Fibroblast of skin of back (primary cell): ENCODE measurements at places on chromosomes 11 and 22.

DNA sequence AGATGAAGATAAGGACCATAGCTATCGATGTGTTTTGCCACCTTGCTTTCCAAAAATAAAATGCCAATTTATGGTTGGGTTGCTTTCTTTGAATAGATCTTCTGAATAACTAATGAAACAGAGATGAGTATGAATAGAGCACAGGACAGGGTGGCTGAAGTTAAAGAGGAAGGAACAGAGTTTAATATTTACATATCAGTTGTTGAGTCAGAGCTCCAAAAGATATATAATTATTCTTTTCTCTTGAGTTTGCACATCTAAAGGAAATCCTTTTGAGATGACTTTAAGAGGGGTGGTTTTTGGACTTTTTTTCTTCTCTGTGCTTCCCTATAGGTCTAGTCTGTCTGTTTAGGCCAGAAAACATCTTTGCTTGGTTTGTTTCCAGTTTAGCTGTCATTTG, 115.2 kb downstream of the DDX10 start:
- DNase-seq: peak; percentile 9

DNA sequence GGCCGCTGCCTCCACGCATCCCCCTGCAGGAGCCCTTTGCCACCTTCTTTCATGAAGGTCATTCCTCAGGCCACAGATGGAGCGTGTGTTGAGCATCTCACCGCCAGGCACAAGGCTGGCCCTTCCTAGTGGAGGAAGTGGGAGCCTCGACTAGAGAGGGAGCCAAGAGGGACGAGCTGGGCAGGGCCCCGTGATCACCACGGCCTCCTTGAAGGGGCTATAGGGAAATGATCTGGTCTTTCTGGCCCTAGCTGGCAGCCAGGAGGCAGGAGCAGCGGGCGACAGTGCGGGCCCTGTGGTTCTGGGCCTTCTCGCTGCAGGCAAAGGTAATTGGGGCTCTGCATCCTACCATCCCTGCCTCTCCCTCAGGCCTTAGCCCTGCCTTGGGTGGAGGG, 49.1 kb downstream of the PISD start:
- no peak for DNase-seq

- DNase-seq: no peak
Measured at GRCh38 chr11:47106798-47107411, 69.8 kb downstream of the ARFGAP2 start.

- DNase-seq: peak; percentile 44
Measured at GRCh38 chr22:38040953-38041759, 16.0 kb upstream of the PICK1 start.

- peak; percentile 36 for DNase-seq
Measured at GRCh38 chr22:34800260-34800980, 265.5 kb upstream of the ISX start.

DNA sequence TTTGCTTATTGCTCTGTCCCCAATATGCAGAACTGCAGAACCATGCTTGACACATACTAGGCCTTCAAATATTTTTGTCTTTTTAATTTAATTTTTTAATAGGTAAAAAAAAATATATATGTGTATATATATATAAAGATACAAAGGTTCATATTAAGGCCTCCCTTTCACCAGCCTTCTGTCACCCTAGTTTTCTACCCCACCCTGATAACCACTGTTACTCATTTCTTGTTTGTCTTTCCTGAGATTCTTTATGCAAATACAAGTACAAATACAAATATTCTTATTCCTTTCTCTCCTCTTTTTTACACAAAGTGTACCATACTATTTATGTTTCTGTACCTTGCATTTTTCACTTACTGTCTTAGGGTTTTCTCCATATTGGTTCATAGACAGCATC, 43.0 kb downstream of the UVRAG start:
- DNase-seq: no peak

DNA sequence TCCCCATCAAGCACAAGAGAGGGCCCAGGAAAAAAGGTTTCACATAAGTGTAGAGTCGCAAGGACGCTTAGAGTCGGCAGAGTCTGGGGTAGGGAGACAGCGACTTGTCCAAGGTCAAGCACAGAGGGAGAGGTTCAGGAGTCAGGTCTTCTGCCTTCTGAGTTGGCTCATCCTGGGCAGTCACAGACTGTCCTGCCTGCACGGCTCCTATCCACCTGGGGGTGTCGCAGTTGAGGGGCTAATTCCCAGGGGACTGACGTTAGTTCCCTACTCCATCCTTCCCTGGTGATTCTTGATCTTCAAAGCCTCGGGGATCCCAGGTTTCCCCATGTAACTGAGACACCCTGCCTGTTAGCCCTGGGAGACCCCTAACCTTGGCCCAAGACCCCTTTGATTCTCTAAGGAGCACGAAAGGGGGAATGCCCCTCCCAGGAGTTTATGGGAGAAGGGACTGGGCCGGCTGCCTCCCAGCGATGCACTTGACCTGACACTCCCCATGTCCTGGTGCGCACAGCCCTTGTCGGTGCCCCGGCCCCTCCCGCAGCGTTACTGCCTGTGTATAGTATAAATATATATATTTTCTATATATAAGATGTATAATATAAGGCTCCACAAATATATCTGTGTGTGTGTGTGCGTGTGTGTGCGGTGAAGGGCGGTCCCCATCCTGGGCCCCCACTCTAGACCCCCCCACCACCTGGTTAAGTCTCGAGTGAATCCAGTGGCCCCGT, 14.7 kb upstream of the TAB1 start:
- DNase-seq: peak; percentile 36

- DNase-seq: no peak
Measured at GRCh38 chr11:132669949-132670348, 862.4 kb downstream of the OPCML start.

- no peak for DNase-seq
Measured at GRCh38 chr11:114088836-114089235, 29.3 kb downstream of the ZBTB16 start.

GRCh38 chr11:76820184-76820566, 37.0 kb downstream of the TSKU start:
- no peak for DNase-seq

DNA sequence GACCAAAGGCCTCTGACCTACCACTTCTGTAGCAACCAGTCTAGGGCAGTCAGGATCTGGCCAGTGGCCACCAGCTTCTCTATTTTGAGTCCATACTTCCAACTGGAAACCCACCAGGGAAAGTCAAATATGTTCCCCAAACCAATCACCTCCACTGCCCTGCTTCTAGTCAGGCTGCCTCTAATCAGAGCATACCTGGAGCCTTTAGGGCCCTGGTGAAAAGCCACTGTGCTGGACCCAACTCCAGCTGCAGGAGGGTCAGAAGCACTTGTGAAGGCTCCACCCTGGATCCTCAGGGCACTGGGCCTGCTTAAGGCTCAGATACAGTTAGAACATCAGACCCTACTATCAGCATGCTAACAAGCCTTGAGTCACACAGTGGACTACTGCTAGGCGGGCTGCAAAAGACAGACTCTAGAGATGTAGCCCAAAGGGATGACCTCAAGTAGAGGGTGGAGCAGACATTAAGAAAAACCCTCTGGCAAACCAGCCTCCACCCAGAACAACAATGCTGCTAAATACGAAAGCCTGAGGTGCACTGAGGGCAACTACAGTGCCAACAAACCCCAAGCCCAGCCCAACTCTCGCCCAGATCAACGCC, 69.2 kb downstream of the DGCR2 start:
- no peak for DNase-seq

DNA sequence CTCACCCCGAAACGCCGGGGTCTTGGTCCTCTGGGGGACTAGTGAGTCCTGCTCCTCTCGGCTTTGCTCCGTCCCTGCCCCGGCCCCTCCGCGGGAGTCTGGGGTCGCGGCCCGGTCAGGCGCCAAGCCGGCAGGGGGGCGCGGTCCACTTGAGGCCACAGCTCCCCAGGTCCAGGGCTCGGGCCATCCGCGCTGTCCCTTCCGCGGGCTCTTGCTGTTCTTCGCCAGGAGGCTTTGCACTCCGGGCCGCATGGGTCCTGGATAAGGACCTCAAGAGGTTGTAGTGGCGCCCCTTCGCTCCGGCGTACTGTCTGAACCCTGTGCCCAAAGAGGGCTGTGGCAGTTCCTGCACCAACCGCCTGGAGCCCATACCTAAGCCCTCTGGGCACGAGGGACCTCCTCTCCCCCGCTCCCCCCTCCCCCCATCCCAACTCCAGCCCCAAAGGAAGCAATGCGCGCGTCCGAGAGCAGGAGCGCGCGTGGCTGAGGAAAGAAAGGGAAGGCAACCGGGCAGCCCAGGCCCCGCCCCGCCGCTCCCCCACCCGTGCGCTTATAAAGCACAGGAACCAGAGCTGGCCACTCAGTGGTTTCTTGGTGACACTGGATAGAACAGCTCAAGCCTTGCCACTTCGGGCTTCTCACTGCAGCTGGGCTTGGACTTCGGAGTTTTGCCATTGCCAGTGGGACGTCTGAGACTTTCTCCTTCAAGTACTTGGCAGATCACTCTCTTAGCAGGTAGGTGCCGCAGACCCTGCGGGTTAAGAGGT, at the start of gene ADM:
TSS of gene ADM (plus strand) at position 579 of the 767 bp plus-strand sequence. CDS start 628 bp downstream, outside the sequence.
- DNase-seq: peak; percentile 96
